ENCODE measurements at places on chromosomes 13 and 19.

DNA sequence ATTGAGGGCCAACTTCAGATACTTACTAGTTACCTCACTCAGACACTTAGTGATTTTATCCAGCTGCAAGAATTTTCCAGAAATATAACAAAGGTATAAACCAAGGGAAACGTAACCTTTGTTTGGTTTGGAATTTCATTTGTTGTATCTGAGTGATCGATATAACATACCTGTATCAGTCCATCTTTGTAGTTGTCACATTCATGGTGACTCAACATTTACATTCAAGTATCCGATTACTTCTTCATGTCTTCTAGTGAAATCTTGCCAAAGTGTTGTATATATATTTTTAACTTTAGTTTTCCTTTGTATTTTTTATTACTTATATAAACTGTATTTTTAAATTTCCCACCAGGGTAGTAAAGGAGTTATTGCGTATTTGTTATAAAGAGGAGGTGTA is 16.9 kb upstream of the MYCBP2 start:
- no peak for DNase-seq

GRCh38 chr19:4910594-4911281 is 1.4 kb downstream of the UHRF1 start:
- peak; percentile 86 for DNase-seq

DNA sequence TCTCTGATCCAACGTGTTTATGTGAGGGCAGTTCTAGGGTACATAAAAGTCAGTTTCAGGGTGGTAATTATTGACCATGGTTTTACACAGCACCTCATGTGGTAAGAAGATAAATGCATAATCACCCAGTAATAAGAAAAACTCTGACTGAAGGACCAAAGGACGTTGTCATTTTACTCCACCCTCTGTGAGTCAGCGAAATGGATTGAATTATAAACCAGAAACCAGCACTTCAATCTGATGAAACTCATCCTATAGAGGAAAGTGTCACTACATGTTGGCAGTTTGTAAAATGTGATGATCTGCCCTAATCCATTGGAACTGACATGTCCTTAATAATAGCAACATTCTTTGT is 406.8 kb downstream of the KLF5 start:
- DNase-seq = no peak

- no peak for DNase-seq
Measured at GRCh38 chr19:3768015-3768747, 3.8 kb downstream of the RAX2 start.

DNA sequence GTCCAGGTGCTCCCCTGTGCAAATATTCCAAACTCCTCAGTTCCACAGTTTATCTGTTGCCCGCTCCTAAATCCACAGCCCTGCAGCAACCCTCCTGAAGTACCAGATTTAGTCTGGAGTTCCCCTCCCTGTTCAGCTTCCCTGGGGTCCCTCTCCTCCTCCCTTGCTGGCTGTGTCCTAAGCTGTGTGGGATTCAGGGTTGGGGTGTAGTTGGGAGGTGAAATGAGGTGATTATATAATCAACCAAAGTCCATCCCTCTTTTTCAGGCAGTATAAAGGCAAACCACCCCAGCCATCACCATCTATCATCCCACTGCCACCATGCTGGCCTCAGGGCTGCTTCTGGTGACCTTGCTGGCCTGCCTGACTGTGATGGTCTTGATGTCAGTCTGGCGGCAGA is at the start of gene CYP2A13:
TSS of gene CYP2A13 (plus strand) at position 301 of the 400 bp plus-strand sequence. CDS start at position 322, 21 bp downstream.
- no peak for DNase-seq

DNA sequence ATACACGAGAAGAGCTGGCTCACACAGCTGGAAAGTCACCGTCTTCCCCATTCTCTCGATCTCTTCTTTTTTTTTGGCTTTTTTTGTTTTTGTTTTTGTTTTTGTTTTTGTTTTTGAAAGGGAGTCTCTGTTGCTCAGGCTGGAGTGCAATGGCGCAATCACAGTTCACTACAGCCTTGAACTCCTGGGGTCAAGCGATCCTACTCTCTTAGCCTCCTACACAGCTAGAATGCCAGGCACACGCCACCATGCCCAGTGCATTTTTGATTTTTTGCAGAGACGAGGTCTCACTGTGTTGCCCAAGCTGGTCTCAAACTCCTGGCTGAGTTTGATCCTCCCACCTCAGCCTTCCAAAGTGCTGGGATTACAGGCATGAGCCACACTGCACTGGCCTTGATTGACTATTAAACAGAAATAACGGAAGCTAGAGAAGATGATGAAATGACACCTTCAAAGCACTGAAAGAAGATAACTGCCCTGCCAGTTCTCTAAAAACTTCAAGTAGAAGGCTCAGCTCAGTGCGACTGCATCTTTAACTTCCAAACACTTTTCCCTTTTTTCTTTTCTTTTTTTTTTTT is 4.0 kb downstream of the FXYD3 start:
- peak; percentile 68 for DNase-seq

DNA sequence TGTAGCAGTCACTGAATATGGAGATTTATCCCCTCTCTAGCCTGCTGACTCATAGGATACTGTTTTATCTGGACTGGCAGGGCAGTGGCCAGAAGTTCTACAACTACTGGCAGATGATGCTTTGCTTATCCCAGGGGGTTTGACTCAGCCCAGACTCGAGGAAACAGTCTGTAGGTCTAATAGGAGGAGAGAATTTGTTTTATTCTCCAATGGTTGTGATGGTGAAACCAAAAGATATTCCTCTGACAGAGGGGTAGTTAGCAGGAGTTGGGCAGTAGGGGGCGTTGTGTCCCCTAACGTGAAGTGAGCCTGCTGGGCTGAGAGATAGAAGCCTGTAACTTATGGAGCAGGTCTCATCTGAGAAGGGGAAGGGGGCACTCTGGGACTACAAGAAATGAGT is 74.9 kb downstream of the WTIP start:
- no peak for DNase-seq

GRCh38 chr13:94996445-94996844 is 284.1 kb upstream of the SOX21 start:
- no peak for DNase-seq

- no peak for DNase-seq
Measured at GRCh38 chr19:7900931-7901330, 2.7 kb upstream of the MAP2K7 start.
